ENCODE measurements at places on chromosomes 7 and 10.

DNA sequence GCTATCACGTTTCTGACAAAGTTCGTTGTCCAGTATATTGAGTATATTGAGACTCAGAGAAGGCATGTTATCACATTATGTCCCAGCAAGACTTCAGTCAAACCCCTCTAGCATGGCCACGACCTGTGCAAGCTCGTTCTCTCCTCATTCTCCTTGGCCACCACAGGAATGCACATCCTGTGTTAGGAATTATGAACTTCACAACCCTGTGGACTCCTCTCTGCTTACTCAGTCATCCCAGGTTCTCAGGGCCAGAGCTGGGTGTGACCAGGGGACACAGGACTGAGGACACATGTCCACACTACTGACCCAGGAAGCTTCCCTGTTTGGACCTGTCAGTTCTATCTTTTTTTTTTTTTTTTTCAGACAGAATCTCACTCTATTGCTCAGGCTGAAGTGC, 4.4 kb downstream of the SH2D4B start:
- no peak for DNase-seq

GRCh38 chr10:133124357-133125211, 35.4 kb upstream of the KNDC1 start:
- no peak for DNase-seq

- DNase-seq = no peak
Measured at GRCh38 chr7:35550831-35551230, 144.1 kb downstream of the HERPUD2 start.

DNA sequence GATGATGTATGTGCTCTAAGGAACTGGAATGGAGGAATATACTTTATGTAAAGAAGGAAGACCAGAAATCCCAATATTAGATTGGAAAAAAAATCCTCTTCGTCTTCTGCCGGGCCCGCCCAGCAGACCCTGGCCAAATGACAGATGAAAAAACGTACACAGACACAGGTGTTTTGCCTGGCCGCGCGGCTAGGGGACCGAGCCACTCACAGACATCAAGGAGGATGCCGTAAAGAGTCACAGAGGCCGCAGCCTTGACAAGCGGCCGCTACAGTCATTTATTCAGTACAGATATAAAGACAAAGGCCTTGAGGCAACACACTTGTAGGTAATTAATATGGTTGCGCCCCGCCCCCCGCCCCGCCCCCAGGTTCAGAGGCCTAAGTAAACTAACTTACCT, 594.1 kb downstream of the GRM8 start:
- DNase-seq = no peak

- DNase-seq = no peak
Measured at GRCh38 chr7:155222573-155222972, 75.1 kb upstream of the INSIG1 start.

GRCh38 chr10:68897336-68897741, 3.8 kb upstream of the DDX50 start:
- no peak for DNase-seq

DNA sequence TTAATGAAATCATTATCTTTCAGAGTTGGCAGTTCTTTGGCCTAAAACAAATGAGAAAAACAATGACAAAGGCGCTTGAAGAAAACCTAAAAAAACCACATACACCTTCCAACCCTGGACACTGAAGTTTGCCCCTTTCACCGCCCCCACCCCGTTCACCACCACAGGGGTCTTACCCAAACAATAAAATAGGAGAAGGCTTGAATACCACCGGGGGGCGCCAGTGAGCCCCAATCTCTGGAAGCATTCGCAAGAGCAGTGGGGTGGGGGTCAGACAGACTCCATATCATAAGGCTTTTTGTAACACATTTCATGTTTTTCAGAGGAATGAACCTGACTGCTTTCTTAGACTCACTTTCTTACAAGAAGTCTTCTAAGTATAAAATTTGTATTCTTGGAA, 163.6 kb downstream of the PIP4K2A start:
- DNase-seq = peak; percentile 53

DNA sequence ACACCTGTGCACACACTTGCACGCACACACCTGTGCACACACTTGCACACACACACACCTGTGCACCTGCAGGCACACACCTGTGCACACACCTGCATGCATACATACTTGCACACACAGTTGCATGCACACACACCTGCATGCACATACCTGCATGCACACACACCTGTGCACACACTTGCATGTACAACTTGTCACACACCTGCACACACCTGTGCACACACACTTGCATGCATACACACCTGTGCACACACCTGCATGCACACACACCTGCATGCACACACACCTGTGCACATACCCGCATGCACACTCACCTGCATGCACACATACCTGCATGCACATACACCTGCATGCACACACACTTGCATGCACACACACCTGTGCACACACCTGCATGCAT, 150.1 kb upstream of the RHEB start:
- no peak for DNase-seq

DNA sequence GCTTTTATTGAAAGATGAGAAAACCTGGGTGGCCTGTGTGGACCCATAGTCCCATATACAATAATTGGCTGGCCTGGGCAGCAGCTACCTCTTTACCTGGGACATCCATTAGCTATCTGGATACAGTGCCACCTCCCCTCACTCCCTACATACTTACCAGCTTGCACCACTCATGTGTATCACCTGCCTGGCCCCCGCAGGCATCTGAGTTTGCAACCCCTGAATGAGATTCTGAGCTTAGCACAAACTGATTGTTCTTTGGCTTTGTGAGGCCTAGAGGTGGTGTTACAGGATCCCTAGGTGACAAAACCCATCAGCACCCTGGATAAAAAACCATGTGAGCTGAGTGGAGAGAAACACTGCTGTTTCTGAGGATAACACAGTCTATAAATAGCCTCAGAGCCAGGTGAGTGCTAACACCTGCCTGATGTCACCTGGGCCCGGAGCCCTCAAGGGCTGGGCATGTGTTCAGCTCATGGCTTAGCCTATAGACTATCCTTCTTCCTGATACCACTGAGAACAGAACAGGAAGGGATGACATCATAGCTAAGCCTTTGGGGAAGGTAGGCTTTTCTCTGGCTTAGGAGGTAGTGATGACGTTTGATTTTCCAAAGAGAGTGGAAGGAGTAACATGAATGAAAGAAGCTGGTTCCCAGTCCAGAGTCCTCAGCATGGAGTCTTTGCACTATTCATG, 2.6 kb upstream of the PPIF start:
- no peak for DNase-seq

DNA sequence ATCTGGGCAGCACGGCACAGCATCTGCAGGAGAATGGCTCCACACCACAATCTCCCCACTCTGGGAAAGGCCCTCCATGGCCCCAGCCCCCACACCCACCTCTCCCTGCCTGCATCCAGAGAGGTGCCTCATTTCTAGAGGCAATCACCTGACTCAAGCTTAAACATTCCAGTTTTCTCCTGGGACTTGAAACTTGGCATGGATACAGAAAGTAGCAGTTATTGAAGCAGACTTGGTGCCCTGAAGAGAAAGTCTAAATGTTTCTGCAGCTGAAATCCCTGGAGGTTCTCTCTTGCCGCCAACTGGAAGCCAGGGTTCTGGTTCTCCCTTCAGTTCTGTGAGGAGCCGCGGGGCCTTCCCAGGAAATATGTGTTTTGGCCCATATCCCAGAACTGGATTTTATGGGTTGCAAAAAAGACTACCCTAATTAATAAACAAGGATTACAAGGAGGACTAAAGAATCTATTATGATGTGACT, 122.8 kb downstream of the SKIDA1 start:
- no peak for DNase-seq

DNA sequence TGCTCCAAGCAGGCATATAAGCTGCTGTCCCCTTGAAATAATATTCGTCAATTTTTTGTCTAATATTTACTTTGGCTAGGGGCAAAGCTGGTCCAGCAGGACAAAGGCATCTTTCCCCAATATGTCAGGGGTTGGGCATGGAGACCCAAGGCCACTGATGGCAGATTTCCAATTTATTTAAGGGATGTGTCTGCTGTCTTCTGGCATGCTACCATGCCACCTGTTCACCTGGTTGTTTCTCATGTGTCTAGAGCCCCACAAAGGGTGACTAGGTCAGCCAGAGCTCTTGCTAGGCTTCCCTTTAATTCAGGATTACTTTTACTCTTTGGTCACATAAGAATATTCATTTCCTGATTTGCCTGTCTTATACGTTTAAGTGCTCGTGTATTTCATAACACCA, 22.1 kb upstream of the SYPL1 start:
- DNase-seq = no peak

Data from stimulated activated CD4-positive, alpha-beta T cell treated with anti-CD3 and anti-CD28 coated beads, Interleukin-12 subunit alpha, Interleukin-12 subunit beta, amount 100 ng/mL, for 24 hours (primary cell).